ENCODE measurements at places on chromosomes 6 and 20.

- no peak for DNase-seq
Measured at GRCh38 chr20:52974179-52974594, 2.0 kb downstream of the TSHZ2 start.

GRCh38 chr6:169501128-169501527 is 200.7 kb downstream of the WDR27 start:
- DNase-seq = no peak

DNA sequence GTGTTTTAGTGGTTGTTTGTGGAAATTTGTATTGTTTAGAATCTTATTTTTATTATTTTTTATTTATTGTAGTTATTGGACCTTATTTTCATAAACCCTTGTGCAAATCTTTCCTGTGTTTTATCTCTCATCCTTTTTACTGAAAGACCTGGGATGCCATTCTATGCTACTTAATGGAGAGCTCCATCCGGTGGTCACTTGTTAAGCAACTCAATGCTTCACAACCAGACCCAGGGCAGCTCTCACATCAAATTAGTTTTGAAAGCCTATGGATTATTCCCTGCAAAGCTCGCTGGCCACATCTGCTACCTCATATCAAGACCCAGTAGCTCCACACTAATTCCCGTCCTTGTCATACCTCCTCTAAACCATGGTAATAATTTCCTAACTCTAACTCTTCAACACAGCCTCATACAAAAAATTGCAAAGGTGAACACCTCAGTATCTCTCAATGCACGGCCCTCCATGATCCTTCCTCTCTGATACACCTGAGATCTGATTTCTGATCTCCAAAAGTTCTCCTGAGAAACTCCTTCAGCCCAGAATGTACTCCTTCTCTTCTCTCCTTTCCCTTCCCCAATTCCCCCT is 296.6 kb upstream of the MANEA start:
- DNase-seq = peak; percentile 79

GRCh38 chr6:142225552-142225951 is 76.3 kb upstream of the ADGRG6 start:
- no peak for DNase-seq

DNA sequence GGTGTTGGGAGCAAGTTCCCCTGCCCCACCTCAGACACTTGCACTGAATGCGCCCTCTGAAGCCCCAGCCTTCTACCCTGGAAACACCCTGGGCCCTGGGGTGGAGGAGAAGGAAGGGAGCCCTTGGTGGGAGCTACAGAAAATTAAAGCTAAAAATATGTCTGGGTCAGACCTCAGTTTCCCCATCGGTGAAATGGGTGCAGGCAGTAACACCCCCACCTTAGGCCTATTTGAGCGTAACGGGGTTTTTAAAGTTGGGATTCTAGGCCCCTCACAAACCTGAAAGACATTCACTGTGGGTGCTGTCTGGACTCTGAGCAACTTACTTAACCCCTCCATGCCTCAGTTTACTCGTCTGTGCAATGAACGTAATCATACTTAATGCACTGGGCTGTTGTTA is 19.3 kb upstream of the CDH22 start:
- DNase-seq = no peak

Data from NCI-H524 (cell line).